Frontal cortex (tissue), 4 donors: ENCODE measurements at places on chromosomes 7 and 10. TPM values are rescaled to one million over a fixed set of nuclear protein-coding genes. Genes with fewer than 3 reads are reported as not detected.

CYP3A7 gene
- not detected for total RNA-seq

EPDR1 gene
- total RNA-seq = 20.0 TPM

JCAD gene
- total RNA-seq = 10.2 TPM

HMX2 gene
- total RNA-seq = not detected

DPP6 gene
- 56.3 TPM for total RNA-seq

HOXA3 gene
- not detected for total RNA-seq

INMT gene
- 0.41 TPM for total RNA-seq

PDK4 gene
- total RNA-seq = 2.9 TPM

SEMA3A gene
- 33.0 TPM for total RNA-seq

SEMA4G gene
- total RNA-seq = 6.5 TPM

TMEM225B gene
- total RNA-seq = not detected

MYH16 gene
- not detected for total RNA-seq

FAM25A gene
- total RNA-seq = not detected

CFTR gene
- total RNA-seq = under 0.01 TPM

TMEM196 gene
- 18.8 TPM for total RNA-seq
